ENCODE measurements at places on chromosomes 6 and 20. TPM values are rescaled to one million over a fixed set of nuclear protein-coding genes. Genes with fewer than 3 reads are reported as not detected.

Gene KCNB1
- total RNA-seq, result not detected

Gene TRDN
- 0.12 TPM for total RNA-seq

Gene SLC35D3
- total RNA-seq, result not detected

Gene BPI
- total RNA-seq, result 0.91 TPM

Gene RBPJL
- not detected for total RNA-seq

Gene NEURL2
- total RNA-seq, result 6.0 TPM

Gene RAB23
- 60.5 TPM for total RNA-seq

Gene PPP1R16B
- total RNA-seq, result not detected

Gene HLA-DPB1
- not detected for total RNA-seq

Gene CEP57L1
- total RNA-seq, result 51.2 TPM

Gene IL17F
- total RNA-seq, result not detected

Gene KCNK17
- total RNA-seq, result not detected

Gene WFDC5
- not detected for total RNA-seq

Gene RIPPLY2
- total RNA-seq, result not detected

Gene TFAP2C
- 7.5 TPM for total RNA-seq

Gene EGFL8
- total RNA-seq, result 1.6 TPM

Gene SALL4
- total RNA-seq, result 2.4 TPM

GRCh38 chr6:167141667-167142432 is 15.9 kb downstream of the GPR31 start:
- peak; percentile 30 for DNase-seq

DNA sequence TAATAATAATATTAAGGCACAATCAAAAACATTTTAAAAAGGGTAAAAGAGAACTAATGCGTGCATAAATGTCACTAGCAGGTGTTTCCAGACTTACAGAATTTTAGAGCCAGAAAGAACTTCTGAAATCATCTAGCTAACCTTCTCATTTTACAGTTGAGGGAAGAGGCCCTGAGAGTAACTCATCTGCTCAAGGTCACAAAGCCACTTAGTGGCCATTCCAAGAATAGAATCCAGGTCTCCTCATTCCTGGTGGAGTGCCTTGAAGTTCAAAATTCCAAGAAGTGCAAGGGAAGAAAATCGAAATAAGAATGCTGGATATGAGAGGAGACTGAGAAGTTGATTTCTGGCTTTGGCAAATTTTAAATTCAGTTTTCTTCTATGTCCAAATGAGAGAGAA is 3.2 kb upstream of the KIAA0408 start:
- peak; percentile 33 for DNase-seq

DNA sequence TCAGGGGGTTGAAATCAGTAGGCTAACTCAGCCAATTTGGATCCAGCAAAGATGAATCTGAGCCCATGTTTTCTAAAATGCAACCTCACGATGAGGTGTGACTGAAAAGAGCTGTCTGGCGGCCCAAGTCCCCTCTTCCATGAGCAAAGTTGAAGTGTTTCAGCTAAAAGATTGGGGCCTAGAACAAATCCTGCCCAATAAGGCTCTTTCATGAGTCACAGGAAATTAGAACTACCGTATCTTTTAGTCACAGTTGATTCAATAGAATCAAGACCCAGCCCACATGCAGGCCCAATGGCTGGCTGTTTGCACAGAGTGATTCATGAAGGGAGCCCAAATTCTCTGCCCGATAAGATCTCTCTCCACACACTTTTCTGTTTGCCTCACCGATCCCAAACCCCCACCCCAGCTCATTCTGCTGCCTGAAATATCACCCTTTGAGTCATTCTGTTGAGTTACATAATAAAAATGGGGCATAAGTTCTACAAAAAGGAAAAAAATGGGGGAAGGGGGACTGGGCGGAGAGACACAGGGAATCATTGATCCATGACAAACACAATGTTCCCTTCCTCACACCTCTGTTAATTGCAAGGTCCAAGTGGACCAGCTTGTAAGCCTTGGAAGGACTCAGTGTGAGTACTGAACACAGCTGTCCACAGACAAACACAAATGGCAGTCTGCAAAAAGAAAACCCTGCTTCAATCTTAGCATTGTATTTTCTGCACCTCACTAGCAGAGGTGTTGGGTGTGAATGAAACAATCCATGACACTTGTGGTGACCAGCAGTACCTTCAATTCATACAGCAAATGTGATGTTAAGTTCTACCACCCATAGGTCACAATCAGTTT is 13.8 kb downstream of the FOXQ1 start:
- peak; percentile 100 for DNase-seq

DNA sequence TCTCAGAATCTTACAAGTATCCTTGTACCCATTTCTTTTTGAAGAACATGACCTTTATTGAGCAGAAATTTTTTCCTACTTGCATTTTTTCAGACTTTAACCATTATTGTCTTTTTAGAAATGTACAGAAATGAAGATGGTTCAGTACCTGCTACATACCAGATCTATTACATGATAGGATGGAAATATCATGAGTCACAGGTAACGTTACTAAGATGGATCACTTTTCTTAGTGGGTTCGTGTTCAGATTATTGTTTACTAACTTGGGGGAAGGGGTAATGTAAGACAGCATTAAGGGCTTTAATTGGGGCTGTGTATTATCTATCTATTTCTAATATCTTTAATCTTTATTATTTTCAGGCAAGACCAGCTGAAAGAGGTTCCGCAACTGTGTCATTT is 31.9 kb downstream of the NDUFAF5 start:
- no peak for DNase-seq

DNA sequence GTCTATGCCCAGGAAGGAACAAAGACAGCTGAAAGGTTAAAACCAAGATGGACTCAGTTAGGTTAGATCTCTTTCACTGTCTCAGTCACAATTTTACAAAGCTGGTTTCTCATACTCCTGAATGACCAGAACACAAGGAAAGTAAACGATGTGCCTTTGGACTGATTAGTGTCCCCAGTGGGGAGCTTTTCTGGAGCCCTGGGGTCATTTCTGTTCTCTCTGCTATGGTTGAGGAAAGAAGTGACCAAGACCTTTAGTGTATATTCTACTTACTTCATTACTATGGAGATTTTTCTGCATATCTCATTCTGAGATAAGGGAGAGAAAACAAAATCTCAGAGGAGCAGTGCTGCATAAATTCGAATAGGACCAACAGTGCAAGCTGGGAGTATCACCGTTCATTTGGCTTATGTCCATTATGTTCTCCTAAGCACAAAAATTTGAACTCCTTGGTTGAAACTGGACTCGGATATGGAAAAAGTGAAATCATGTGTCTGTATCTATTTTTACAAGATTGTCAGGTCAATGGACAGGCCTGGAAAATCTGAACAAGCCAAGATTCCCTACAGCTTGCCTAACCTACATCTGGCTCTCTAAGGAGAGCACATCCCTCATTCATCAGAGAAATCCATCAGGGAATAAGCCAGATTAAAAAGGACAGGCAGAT is 34.4 kb upstream of the ENPP1 start:
- no peak for DNase-seq

DNA sequence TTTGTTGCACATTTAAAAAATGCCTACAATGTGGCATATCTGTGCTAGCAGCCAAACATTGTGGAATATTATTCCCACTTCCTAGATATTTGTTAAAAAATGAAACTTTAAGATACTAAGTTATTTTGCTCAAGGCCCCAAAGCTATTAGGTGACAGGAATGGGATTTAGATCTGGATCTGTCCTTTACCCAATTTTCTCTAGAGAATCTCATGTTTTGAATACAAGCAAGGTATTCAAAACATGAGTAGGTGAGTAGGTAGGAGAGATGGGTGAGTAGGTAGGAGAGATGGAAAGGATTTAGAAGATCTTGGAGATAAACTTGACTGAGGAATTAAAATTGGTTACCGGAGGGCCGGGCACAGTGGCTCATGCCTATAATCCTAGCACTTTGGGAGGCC is 61.2 kb upstream of the AKIRIN2 start:
- DNase-seq, result no peak

DNA sequence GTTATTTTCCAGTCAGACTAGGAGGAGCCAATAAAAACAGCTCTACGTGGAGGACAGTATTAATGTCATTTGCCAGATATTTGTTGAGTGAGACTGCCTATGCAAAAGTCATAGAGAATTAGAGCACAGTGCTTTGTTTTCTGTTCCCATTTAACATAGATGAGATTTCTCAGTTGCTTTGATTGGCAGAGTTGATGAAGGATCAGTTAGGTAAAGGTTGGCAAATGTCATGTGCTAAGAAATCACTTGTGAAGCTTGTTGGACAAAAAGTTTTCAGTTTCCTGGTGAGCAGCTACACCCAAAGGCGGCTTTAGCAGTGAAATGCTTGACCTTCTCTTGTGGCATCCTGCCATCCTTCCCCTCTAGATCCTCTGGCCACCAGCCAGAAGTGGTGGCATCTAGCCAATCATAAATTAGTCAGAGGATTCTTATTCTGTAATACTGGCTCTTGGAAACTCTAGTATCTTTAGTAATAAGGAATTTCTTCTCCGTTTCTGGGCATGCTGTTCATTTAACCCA is 37.0 kb downstream of the BCKDHB start:
- DNase-seq, result peak; percentile 98

DNA sequence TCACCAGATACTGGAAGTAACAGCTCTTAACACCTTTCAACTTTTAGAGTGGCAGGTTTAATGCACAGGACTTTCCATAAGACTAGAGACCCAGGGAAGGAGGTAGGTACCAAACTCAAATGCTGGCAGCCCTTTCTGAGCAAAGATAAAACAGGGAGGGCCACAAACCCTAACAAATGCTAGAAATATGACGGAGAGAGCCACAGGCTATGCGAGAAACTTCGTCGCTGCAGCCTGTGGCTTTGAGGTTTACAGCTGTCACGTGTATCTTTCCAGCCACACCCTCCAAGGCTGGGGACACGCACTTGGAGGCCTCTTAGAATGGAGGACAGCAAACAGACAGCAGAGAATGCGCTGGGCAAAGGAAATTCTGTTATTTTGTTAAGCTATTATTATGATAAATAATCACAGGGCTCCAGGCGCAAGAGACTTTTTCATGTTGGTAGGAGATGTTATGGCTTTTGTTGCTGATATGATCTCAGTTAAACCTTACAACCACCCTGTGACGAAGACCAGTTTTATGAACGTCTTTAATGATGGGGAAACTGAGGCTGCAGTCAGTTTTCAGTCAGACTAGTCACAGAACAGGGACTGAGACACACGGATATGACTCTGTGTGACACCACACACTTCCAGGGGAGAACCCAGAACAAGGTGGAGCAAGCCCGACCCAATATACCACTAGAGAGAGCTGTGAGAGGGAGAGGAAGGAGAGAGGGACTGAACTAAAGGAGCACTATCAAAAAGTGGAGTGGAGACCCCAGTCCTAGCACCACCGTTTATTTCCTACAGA is 2.0 kb downstream of the TRAM2 start:
- peak; percentile 94 for DNase-seq

DNA sequence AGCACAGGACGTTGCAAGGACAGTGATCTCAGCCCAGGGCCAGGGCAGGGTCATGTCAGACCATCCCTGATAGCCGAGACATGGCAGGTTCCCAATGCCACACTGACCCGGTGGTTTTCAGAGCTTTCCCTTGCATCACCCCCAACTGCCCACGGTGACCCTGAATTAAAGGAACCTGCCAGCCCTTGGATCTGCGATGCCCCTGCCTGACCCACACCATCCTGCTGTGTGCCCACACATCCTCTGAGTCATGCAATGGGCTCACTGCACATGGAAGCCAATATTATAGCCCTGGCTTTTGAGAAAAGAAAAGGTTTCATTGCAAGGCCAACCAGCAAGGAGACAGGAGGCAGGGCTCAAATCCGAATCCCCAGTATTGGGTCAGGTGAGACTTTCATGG is 132.6 kb upstream of the CST7 start:
- peak; percentile 71 for DNase-seq

DNA sequence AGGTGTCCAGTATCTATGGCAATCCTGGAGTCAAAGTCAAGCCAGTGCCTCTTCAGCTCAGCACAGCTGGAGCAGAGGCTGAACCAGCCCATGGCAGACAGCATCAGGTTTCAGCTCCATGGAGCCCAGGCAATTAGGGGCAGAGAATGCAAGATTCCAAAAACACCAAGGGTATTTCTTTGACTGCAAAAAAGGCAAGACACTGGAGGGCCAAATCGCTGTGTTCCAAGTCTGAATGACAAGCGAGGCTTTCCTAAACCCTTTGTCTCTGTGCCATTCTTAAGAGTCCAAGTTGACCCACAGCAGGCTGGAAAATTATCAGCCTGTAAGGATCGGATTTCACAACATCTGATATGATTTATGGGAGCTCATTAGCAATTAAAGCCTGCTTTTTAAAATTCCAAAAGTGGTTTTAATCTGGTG is 49.7 kb upstream of the TGM3 start:
- DNase-seq, result no peak

GRCh38 chr6:104705095-104705707 is 154.5 kb downstream of the HACE1 start:
- DNase-seq, result peak; percentile 96

GRCh38 chr20:24951536-24952083 is 2.5 kb downstream of the CST7 start:
- DNase-seq, result no peak

GRCh38 chr6:159608961-159609651 is 83.9 kb downstream of the SOD2 start:
- peak; percentile 36 for DNase-seq

DNA sequence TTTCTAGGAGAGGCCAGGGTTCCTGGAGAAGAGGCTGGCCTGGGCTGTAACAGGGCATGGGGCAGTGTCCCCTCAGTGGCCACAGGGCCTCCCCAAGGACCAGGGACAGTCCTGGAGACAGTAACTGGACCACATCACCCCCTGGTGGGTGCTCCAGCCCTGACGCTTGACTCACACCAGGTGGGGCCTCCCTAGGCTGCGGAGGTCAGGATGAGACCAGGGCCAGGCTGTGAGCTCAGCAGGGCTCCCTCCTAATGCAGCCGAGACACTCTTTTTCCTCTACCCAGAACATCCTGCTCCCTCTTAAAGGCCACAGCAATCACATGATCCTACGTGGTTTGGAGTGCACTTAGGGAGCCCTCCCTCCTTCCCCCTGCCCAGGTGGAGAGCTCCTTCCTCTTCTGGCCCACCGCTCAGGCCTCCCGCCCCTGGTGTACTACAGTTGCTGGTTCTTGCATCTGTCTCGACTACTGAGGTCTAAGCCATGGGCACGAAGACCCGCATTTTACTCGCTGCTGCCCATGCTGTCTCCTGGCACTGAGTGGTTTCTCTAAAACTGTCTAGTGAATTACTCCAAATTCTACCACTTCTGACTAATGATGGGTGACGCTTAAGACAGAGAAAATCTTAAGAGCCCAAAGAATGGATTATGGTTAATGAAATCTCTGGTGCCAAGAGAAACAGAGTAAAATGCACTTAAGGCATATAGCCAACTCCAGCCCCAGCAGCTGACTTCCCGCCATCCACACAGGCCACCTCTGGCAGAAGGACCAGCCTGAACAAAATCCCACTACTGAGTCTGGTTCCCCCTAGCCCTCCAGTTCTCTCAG is 166.1 kb upstream of the CST7 start:
- no peak for DNase-seq

DNA sequence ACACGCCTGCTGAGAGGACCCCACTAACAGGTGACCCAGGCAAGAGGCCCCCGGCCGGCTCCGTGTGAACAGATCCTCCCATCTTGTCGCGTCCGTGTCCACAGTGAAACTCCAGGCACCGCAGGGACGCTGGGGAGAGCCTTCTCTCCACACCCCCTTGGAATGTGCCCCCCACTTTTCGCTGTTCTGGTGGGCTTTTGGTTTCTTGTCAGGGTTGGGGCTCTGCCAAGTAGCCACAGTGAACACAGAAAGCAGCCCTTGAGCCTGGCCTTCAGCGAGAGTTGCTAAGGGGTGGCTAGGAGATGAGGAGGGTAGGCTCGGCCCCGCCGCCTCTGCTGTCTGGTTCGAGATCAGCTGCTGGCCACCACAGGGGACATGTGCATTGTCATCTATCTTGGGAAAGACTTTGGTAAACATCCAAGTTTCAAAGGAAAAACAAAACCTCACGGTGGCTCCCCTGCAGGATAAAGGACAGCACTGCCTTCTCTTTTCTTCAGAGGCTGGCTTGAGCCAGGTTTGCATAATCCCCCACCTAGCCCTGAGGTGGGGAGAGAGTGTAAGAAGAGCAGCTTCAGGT is 22.7 kb downstream of the SYNDIG1 start:
- DNase-seq, result no peak

Measured in M059J (cell line).